CD4-positive, alpha-beta T cell treated with Interleukin-6 for 4 hours (primary cell): ENCODE measurements at places on chromosomes 1 and 21.

- no peak for DNase-seq
Measured at GRCh38 chr1:56330391-56331026, 248.9 kb downstream of the PLPP3 start.

GRCh38 chr1:3903141-3904005 lies 3.3 kb upstream of the C1orf174 start:
- peak; percentile 24 for DNase-seq

DNA sequence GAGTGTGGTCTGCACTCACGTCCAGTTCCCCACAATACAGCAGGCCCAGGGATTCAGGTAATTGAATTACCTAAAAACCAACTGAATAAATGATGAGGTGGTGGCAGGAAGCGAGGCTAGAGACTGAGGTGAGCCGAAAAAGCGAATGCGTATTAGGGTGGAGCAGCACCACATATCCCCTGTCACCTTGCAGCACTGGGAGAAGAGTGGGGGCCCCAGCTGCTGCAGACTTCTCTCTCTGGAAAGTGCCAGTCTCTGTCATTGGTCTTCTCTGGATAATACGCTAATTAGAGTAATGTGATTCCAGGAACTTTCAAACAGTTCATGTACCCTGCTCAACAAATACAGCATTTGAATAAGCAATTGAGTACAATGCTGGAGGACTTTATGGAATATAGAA lies 199.0 kb downstream of the RPS6KC1 start:
- DNase-seq: no peak

DNA sequence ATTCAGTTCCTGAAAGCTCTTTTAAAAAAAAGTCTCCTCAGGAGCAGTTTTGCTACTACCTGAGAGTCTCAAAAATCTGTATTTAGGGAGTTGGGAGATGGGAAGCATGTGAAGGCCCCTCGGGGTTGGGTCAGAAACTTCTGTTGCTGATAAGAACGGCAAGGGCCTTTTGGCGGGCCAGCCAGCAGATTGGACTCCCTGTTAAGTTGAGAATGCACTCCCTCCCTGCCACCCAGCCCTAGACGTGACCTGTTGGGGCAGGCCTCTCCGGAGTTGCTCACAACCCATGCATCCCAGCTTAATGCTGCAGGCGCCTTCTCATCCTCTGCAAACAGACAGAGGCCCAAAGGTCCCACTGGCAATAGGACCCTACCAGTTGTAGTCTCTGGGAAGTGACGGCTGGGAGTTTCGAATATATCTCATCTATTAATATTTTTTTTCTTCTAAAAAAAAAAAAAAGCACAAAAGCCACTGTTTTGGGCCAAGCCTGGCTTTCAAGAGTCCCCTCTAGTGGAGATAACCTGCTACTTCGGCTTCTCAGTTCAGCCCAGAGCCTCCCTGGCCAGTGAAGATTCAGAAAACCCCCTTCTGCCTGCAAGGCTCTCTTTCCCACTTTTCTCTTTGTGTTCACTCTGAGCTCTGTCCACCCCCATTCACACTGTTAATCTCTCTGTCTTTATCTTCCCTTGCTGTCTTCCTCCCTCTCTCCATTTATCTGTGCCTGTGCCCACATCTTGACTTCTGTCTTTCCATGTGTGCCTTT lies 5.3 kb downstream of the PLXNA2 start:
- DNase-seq: no peak

DNA sequence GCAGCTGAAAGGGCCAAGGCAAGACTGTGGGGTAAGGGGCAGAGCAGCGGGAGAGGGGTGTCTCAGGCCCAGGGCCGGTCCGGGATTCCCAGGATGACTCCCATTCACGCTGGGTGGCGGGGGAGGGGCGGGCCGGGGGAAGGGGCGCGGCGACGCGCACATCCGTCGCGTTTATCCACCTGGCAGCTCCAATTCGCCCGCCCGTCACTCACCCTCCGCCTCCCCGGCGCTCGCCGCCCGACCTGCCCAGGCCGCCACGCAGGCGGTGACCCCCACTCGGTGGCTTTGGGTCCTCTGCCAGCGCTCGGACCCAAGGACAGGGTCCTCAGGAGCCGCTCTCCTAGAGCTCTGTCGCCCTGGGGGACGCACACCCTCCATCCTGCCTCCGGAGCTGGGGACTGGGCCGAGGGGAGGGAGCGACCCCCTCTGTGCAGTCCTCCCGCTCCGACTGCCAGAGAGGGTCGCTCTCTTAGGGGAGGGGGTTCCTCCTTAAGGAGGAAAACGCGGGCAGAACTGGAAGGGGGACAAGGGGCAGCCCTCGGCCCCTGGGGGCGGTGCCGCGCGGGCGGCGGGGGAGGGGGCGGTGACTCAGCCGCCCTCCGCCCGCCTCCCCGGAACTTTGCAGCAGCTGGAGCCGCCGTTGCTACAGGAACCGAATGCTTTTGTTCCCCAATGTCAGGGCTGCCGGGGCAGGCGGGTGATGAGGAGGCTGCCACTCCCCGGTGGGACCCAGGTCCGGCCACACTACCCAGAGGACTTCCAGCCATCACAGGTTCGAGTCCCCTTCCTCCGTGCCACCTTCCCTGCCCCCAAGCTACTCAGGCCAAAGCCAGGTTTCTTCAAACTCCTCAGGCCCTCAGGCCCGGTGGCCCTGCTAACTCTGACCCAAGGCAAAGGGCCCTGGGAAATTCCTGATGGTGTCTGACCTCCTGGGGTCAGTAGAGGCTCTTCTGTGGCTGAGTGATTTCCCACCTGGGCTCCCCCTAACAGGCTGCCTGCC lies 3.4 kb downstream of the ADGRB2 start:
- DNase-seq: peak; percentile 81
